Activated CD4-positive, alpha-beta memory T cell treated with anti-CD3 and anti-CD28 coated beads for 36 hours (primary cell): ENCODE measurements at places on chromosomes 4 and X.

- H3K27me3 ChIP-seq = peaks cover 9% of the 10 kb centered on the region
- no peaks in the 10 kb centered on the region for H3K36me3 ChIP-seq
- H3K4me1 ChIP-seq = no peaks in the 10 kb centered on the region
- no peak overlapping the region for H3K27ac ChIP-seq
These were observed 33.7 kb upstream of the CCSER1 start for GRCh38 chr4:90093526-90093925.

- H3K36me3 ChIP-seq = no peaks in the 10 kb centered on the region
- DNase-seq = no peak
- H3K27ac ChIP-seq = no peak overlapping the region
- no peak overlapping the region for H3K4me3 ChIP-seq
These were observed 82.5 kb downstream of the WFS1 start for GRCh38 chr4:6352031-6352692.

DNA sequence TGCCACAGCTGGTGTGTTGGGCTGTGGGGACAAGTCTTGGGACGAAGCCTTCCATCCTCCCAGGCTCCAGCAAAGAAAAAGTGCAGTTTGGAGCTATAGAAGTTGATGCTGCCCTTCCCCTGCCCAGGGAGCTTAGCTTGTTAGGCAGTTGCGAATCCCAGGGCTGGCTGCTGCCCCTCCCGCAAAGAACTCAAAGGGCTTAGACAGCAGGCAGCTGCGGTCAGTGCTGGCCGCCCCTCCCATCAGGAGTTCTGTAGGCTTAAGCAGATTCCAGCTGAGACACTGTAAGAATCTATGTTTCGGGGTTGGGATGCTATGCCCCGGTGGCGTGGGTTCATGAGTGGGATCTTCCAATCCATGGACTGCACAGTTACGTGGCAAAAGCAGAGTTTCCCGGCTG lies 956.7 kb downstream of the GLUD2 start:
- no peaks in the 10 kb centered on the region for H3K27me3 ChIP-seq
- H3K4me3 ChIP-seq = no peak overlapping the region
- no peaks in the 10 kb centered on the region for H3K4me1 ChIP-seq

- H3K4me3 ChIP-seq = no peak overlapping the region
- no peak for DNase-seq
- H3K36me3 ChIP-seq = no peaks in the 10 kb centered on the region
- no peak overlapping the region for H3K27ac ChIP-seq
- no peaks in the 10 kb centered on the region for H3K27me3 ChIP-seq
These were observed 135.6 kb upstream of the EPHA5 start for GRCh38 chr4:65805936-65806335.

DNA sequence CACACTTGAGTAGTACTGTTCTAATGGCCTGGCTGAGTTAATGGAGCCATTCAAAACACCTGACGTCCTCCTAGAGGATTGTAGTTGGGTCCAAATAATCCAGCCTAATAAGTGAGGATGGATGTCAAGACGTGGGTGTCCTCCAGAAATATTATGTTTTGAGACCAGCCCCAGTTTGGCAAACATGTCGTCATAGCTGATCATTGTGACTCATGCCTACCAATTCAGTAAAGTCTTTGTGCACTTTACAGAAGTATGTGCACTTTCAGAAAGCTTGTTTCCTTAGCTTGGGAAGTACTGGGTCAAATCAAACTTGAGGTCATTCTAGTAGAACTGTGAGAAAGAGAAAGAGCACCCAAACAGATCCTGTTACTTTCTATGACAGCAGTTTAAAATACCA lies 37.6 kb upstream of the GLRA2 start:
- no peak overlapping the region for H3K4me3 ChIP-seq
- H3K27ac ChIP-seq = no peak overlapping the region
- DNase-seq = no peak
- no peaks in the 10 kb centered on the region for H3K27me3 ChIP-seq
- H3K4me1 ChIP-seq = peaks cover 6% of the 10 kb centered on the region
- no peaks in the 10 kb centered on the region for H3K36me3 ChIP-seq

DNA sequence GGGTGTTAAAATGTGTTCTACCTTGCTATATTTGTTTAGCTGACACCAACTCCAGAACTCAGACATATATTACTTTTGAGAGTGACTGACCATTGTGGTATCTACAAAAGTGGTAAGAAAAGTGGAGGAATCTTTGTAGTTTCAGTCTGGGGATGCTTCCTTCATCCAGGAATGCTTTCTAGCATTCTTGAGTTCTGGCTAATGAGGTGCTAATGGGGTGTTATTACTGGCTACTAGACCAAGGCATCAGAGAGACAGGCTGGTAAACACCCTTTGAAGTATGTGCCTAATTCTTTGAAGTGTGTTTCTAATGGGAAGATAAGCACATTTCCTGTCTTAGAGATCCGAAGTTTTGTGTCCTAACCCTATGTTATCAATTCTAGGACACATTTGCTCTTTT lies 310.4 kb downstream of the SPRY1 start:
- peaks cover 3% of the 10 kb centered on the region for H3K27me3 ChIP-seq
- no peak overlapping the region for H3K4me3 ChIP-seq
- H3K36me3 ChIP-seq = no peaks in the 10 kb centered on the region

- H3K27me3 ChIP-seq = peaks cover 4% of the 10 kb centered on the region
- H3K4me3 ChIP-seq = no peak overlapping the region
- DNase-seq = no peak
- H3K27ac ChIP-seq = no peak overlapping the region
- H3K4me1 ChIP-seq = no peaks in the 10 kb centered on the region
These were observed 106.3 kb upstream of the CBR4 start for GRCh38 chr4:169116270-169116901.

GRCh38 chr4:135098061-135098460 lies 896.5 kb upstream of the PABPC4L start:
- no peak for DNase-seq
- H3K36me3 ChIP-seq = no peaks in the 10 kb centered on the region
- no peaks in the 10 kb centered on the region for H3K27me3 ChIP-seq
- H3K4me3 ChIP-seq = no peak overlapping the region
- H3K27ac ChIP-seq = no peak overlapping the region
- no peaks in the 10 kb centered on the region for H3K4me1 ChIP-seq

DNA sequence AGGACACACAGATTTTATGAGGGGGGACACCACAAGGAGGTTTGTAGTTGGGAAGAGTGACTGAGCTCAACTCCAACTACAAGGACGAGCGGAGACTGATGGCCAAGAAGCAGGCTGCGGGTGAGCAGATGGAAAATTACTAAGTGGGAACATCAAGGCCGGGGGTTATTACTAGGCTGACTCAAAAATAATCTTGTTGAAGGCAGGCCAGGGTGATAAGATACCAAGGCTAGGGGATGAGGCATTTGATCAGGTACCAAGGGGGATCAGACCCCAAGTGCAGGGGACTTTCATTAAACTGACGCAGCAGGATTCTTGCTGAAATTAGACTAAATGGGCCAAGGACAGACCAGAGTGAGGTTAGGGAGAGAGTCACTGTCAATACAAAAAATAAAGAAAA lies 119.4 kb upstream of the SORBS2 start:
- no peaks in the 10 kb centered on the region for H3K4me1 ChIP-seq
- DNase-seq = no peak
- H3K27me3 ChIP-seq = no peaks in the 10 kb centered on the region
- H3K4me3 ChIP-seq = no peak overlapping the region
- no peaks in the 10 kb centered on the region for H3K36me3 ChIP-seq
- no peak overlapping the region for H3K27ac ChIP-seq

- no peak overlapping the region for H3K27ac ChIP-seq
- no peaks in the 10 kb centered on the region for H3K27me3 ChIP-seq
- H3K4me1 ChIP-seq = no peaks in the 10 kb centered on the region
- H3K4me3 ChIP-seq = no peak overlapping the region
- H3K36me3 ChIP-seq = no peaks in the 10 kb centered on the region
These were observed 1575.8 kb upstream of the PABPC4L start for GRCh38 chr4:135777361-135777760.

DNA sequence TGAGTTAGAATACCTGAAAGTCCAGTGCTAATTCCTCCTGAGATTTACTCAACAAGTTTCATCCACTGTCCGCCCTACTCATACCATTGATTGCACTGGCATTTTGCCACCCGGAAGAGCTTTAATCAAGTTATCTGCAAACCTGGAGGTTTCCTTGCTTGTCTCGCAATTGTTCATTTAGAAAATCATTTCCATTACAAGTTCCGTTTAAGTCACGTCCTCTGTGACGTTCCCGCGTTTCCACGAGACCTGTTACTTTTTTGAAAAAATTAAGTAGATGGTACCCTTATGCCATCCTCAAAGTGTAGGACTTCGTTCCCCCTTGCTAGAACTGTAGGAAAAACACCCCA lies 761 bp upstream of the FRYL start:
- peak overlapping the region; percentile 98 for H3K27ac ChIP-seq
- peak overlapping the region; percentile 96 for H3K4me3 ChIP-seq
- peak; percentile 64 for DNase-seq
- H3K36me3 ChIP-seq = peaks cover 2% of the 10 kb centered on the region

GRCh38 chrX:38880296-38880854 lies 79.1 kb downstream of the MID1IP1 start:
- H3K36me3 ChIP-seq = no peaks in the 10 kb centered on the region
- H3K4me3 ChIP-seq = no peak overlapping the region
- no peak overlapping the region for H3K27ac ChIP-seq
- no peaks in the 10 kb centered on the region for H3K27me3 ChIP-seq
- peaks cover 17% of the 10 kb centered on the region for H3K4me1 ChIP-seq

DNA sequence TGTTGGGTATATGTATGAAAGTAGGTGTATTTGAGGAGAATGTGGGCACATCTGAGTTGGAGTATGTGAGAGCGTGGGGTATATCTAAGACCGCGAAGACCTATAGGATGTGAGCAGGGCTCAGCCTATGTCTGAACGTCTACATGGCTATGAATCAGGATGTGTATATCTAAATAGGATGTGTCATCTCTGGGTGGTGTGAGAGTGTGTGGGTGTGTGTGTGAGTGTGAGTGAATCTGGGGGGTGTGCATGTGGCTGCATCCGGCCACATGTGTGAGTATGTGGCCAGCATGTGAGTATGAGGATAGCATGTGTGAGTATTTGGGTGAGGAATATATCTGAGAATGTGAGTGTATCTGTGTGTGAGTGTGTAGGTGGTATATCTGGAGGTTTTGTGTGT lies 7.7 kb downstream of the GPR173 start:
- no peaks in the 10 kb centered on the region for H3K27me3 ChIP-seq
- no peak for DNase-seq
- H3K36me3 ChIP-seq = no peaks in the 10 kb centered on the region
- peaks cover 3% of the 10 kb centered on the region for H3K4me1 ChIP-seq

GRCh38 chr4:183326853-183327252 lies 4.6 kb upstream of the CLDN24 start:
- H3K27me3 ChIP-seq = peaks cover 7% of the 10 kb centered on the region
- H3K36me3 ChIP-seq = no peaks in the 10 kb centered on the region
- H3K4me3 ChIP-seq = no peak overlapping the region
- no peak for DNase-seq

GRCh38 chr4:73197220-73197619 lies 61.4 kb downstream of the ANKRD17 start:
- peaks cover 7% of the 10 kb centered on the region for H3K36me3 ChIP-seq
- H3K27ac ChIP-seq = no peak overlapping the region

GRCh38 chr4:45119376-45119775 lies 393.0 kb upstream of the GNPDA2 start:
- H3K4me1 ChIP-seq = no peaks in the 10 kb centered on the region
- no peaks in the 10 kb centered on the region for H3K36me3 ChIP-seq
- DNase-seq = no peak
- no peak overlapping the region for H3K4me3 ChIP-seq
- H3K27ac ChIP-seq = no peak overlapping the region
- H3K27me3 ChIP-seq = no peaks in the 10 kb centered on the region

DNA sequence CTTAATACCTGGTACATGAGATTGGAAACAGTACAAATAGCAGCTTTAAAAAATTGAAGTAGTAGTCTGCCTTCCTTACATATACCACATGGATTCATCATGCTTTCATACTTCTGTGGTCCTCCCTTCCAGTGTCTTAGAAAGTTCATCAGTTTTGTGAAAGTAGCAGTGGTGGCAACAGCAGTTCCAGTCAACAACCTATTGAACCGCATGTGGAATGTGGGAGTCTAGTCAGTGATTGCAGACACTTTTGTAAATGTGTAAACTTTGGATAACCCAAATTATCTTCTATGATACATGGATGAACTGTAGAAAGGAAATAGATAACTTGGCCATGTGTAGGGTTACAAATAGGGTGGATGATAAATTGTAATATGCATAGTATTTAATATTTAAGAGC lies 34.1 kb downstream of the FNIP2 start:
- H3K4me1 ChIP-seq = peaks cover 10% of the 10 kb centered on the region
- no peak for DNase-seq
- H3K27me3 ChIP-seq = no peaks in the 10 kb centered on the region

DNA sequence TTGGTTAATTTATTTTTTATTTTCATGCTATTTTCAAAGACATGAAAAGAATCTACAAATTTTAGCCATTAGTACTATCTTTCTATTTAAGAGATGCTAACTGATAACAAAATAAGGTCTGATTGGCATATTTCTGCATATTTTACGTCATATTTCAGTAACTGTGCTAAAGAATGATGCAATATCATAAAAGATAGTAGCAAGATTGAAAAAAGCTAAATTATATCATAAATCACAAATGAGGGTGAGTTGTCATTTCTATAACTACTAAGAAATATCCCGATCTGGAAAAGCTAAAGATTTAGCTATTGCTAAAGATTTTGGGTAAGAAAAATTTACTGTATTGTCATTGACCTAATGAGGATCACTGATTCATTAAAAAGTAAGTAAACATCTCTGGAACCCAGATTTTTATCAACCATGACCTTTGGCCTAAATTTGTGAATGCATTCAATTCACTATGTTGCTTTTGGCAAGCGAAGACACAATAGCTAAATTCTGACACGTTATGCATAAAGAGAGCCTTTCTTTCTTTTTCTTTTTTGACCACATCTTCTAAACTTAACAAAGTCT lies 103.6 kb downstream of the HPGD start:
- H3K27ac ChIP-seq = no peak overlapping the region
- peaks cover 10% of the 10 kb centered on the region for H3K4me1 ChIP-seq
- no peak overlapping the region for H3K4me3 ChIP-seq
- no peak for DNase-seq
- peaks cover 6% of the 10 kb centered on the region for H3K27me3 ChIP-seq
- no peaks in the 10 kb centered on the region for H3K36me3 ChIP-seq

DNA sequence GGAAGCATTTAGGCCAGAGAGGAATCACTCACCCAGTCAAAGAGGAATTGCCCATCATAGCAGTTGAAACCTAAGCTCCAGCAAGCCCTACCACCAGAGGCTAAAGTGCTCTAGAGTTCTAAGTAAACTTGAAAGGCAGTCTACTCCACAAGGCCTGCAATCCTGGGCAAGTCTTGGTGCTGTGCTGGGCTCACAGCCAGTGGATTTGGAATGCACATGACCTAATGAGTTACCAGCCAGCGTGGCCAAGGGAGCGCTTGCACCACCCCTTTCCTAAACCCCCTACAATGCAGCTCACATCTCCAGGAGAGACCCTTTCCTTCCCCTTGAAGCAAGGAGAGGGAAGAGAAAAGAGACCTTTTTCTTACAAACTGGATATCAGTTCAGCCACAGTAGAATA lies 445.7 kb downstream of the GASK1B start:
- no peak overlapping the region for H3K27ac ChIP-seq
- H3K4me1 ChIP-seq = no peaks in the 10 kb centered on the region
- no peaks in the 10 kb centered on the region for H3K36me3 ChIP-seq
- no peak overlapping the region for H3K4me3 ChIP-seq

GRCh38 chr4:4866124-4866865 lies 6.8 kb downstream of the MSX1 start:
- H3K27ac ChIP-seq = no peak overlapping the region
- peak overlapping the region; percentile 59 for H3K4me3 ChIP-seq
- peaks cover 22% of the 10 kb centered on the region for H3K4me1 ChIP-seq
- no peak for DNase-seq
